A549 (cell line): ENCODE measurements at places on chromosomes 2 and 18.
A peak's percentile ranks its signal among the peaks of the same experiment; 100 is the strongest.

- no peak for DNase-seq
These were observed 117.1 kb upstream of the MGAT5 start for GRCh38 chr2:134136731-134137130.

DNA sequence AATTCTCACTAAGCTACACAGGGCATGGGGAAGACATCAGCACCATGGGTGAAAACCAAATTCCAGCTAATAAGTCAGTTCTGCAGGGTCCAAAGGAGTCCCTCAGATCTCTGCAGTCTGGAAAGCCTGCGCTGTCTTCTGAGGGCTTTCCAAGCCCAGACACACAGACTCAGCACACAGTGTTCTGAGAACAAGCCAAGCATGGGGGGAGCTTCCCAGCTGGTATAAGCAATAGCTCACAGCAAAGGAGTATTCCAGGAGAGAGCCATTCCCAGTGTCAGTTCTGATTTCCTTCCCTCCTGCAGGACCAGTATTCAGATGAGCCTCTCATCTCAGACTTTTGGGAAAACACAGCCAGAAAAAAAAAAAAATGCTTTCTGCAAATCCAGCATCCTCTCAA lies 370.8 kb downstream of the TNS1 start:
- DNase-seq: no peak

GRCh38 chr2:28063492-28063962 lies 173.0 kb downstream of the BABAM2 start:
- DNase-seq: no peak

- no peak for DNase-seq
These were observed 44.5 kb downstream of the PKP4 start for GRCh38 chr2:158501301-158501700.

DNA sequence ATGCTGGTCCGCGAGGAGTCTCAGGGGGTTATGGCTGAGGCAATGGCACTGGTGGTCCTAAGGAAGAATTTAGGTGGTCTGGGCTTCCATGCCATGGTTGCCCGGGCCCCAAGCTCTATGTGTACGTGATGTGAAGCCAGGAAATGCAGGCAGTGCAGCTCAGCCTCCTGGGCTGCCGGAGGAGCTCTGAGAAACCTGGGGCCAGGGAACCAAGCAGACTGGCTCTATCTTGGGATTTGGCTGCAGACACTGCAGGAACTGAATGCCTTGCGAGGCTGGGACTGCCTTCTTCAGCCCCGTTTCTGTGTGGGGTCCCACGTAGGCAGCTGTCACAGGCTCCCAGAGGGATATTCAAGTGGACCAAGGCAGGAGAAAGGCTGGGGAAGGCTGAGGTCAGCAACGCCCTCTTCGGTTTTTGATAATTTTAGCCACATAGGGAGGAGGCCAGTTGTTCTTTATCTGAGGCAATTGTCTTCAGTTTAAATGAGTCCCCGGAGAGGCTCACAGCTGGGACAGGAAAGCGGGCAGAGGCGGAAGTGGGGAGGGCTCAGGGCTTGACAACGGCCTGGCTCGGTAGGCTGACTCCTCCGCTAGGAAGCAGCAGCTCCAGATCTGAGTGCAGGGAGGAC lies 77.7 kb downstream of the RHOB start:
- no peak for DNase-seq

GRCh38 chr2:62254424-62255266 lies 58.7 kb downstream of the B3GNT2 start:
- no peak for DNase-seq

GRCh38 chr2:28276076-28276618 lies 116.5 kb upstream of the FOSL2 start:
- peak; percentile 92 for DNase-seq

DNA sequence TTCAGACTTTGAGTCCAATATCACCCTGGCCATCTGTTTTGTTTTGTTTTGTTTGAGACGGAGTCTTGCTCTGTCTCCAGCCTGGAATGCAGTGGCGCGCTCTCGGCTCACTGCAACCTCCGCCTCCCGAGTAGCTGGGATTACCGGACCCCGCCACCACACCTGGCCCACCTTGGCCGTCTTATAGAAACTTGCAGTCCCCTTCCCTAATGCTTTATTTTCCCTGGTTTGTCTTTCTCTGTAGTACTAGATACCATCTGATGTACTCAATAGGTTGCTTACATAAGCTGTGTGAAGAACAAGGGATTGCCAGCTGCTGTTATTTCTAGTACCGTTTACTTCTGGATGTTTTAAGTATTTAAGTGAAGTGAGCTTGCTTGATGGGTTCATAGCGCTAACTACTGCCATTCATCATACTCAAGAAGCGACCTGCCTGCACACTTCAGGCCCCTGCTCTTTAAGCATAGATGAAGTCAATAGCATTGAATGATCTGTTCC lies 1.2 kb downstream of the RPL31 start:
- no peak for DNase-seq

DNA sequence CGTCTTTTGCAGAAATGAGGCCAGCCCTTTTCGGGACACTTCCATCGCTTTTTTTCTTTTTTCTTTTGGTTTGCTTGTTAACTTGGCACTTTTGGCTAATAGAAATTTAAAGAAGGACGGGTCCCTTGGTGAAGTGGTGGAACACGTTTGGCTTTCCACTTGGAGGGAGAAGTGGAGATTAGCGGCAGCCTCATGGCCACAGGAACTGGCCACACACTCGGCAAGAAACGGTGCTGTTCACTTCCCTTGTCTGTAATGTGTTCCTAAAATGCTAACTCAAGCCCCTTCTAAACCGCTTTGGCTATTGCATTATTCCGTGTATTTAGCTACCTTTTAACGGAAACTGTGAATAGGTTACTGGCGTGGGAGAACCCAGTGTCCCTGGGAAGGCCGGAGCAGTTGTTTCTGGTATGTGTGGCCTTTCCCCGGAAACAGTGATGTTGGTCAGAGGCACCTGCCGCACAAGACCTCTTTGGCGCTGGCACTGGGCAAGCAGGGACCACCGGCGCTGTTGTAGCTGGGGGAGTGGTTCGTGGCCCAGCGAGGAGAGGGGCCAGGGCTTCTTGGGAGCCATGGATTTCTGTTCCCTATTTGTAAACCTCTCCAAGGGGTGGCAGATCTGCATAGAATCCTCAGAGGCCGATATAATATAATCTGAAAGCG lies 981 bp downstream of the RAMP1 start:
- no peak for DNase-seq

DNA sequence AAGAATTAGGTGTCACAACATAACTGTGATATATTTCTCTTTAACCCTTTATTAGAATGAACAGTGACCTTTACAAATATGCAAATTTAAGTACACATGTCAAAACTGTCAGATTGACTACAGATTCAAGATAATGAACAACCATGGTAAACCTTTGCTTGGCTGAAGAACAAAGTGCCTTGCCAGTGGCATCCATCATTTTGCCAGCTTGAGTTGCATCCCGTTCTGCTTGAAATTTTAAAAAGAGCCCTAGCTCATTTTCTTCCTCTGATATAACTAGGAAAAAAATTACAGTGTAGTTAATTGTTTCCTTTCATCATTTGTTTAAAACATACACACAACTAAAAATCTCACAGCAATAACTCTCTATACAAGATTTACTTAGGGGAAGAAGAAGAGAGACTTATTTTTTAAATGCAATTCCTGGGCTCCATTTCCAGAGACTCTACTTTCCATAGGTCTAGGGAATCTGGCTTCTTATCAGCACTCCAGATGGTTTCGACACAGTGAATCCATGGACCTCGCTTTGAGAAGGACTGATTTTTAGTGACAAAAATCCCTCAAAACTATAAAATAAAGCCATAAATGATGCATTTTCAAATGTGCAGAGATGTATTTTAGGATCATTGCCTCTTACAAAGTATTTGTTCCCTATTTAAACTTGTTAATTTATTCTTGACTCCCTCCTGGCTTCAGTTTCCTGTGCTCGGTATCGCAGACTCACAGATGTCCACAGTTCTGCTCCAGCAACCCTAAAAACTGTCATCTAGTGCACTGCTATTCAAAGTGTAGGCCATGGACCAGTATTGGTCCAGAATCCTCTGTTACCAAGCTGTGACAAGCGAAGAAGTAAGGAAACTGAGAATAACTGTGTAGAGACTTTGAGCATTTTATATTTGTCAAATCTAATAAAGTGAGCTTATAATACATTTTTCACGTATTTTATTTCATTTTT lies 50.1 kb downstream of the ICA1L start:
- no peak for DNase-seq

DNA sequence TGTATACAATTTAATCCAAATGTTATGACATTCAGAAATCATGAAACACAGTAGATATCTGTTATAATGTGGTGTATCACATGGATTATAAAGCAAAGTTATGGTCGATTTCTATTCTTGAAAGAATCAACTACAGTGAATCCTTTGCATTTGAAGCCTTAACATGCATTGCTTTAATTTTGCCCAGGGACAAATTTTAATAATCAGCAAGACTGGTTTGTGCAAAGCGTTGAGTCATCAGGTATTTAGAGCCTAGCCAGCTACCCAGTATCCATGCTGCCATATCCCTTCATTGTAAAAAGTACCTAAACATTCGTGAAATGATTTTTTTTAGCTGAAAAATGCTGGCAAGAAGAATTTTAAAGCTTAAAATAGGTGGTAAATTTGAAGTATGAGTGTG lies 8.9 kb upstream of the SPDYA start:
- DNase-seq: peak; percentile 25

GRCh38 chr2:30781961-30782533 lies 25.2 kb downstream of the CAPN13 start:
- DNase-seq: no peak

GRCh38 chr2:190432567-190433231 lies 24.5 kb downstream of the MFSD6 start:
- DNase-seq: no peak

DNA sequence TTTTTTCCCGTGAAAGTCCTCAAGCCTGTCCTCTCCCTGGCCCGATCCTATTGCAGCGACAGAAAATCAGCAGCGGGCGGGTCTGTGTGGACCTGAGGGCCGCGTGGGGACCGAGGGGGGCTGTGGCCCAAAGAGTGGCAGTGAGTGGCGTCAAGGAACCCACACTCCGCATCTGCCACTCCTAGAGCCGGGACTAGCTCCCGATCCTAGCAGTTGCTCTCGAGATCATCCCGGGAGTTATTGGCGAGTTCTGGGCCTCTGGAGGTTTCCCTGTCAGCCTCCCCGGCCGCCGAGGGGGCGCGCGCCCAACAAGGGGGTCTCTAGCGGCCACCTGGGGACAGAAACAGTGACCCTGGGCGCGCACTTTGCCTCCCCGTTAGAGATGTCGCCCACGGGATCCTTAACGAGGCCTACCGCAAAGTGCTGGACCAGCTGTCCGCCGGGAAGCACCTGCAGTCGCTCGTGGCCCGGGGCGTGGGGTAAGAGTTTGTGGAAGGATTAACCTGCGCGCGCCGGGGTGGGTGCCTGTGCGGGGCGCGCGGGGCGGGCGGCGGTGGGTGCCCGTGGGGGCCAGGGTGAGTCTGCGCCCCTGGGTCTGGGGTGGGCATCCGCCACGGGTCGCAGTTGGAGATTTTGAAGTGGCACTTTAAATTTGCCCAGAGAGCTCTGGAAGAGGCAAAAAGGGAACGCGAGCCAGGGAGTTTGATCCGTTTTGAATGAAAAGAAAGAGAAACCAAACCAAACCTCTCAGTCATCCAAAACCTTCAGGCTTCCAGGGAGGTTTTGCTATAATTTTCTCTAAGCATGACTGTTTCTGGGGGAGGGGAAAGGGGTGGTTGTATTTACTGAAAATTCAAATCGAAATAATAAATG lies 3.5 kb downstream of the ADCYAP1 start:
- DNase-seq: no peak

DNA sequence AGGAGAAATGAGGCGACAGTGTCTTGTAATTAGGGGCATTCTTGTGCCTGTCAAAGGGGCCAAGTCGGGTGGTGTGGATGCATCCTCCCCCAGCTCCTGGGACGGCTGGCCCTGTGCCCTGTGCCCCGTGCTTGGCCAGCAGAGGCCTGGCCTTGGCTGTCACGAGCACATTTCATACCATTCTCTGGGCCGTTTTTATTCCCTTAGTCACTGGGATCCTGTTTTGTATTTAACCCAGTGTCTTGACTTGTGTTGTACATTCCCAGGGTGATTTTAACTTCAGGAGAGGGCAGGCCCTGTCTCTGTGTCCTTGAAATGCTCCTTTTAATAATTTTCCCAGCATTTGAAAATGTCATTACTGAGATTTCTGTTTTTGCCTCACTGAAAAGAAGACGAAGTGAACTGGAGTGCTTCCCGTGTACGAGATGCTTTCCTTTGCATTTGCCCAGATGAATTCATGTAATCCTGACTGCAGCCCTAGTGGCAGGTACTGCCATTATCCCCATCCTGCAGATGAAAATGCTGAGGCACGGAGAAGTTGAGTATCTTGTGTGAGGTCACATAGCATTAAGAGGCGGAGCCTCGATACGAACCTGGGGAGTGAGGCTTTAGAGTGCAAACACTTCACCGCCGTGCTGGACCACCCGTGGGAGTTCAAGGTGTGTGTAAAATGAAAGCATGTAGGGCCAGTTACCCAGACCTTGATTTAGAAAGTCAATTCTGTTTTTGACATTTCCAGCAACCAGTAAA lies 57.0 kb downstream of the SH3RF3 start:
- no peak for DNase-seq

DNA sequence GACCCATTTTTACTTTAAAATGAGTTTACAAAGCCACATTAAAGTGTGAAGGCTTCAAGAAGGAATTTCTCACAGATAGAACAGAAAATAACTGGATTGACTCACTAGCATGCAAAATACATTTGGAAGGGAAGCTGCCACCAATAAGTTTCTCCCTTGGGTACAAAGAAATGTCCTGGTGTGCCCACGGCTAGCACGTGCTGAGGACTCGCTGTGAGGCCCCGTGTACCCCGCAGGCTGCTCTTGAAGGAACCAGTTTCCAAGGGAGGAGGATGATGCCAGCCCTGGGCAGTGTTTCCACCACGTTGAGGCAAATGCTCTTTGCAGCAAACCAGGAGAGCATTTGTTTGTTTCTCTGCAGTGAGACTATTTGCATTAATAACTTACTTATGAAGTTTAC lies 207.3 kb downstream of the SH3RF3 start:
- no peak for DNase-seq

- DNase-seq: no peak
These were observed 3.3 kb downstream of the SEMA4C start for GRCh38 chr2:96866586-96866985.

GRCh38 chr2:23211987-23212583 lies 172.9 kb upstream of the KLHL29 start:
- DNase-seq: no peak
